HT1080 (cell line): ENCODE measurements at places on chromosomes 4 and X. TPM values are rescaled to one million over a fixed set of nuclear protein-coding genes. Genes with fewer than 3 reads are reported as not detected.

Gene MAGED4
- 1.3 and 2.8 TPM in 2 replicates for total RNA-seq

Gene CT45A2
- 14.2 and 28.2 TPM in 2 replicates for total RNA-seq

Gene NWD2
- total RNA-seq, result not detected in 2 replicates

Gene MSANTD1
- not detected in 2 replicates for total RNA-seq

Gene MAGEA1
- total RNA-seq, result 14.1 and 15.2 TPM in 2 replicates

Gene OCRL
- 12.7 and 14.2 TPM in 2 replicates for total RNA-seq

Gene DRP2
- total RNA-seq, result 7.2 TPM in 2 replicates

Gene LAGE3
- total RNA-seq, result 37.4 and 40.2 TPM in 2 replicates

Gene UBA6
- 40.0 and 60.6 TPM in 2 replicates for total RNA-seq

Gene CXorf49
- total RNA-seq, result not detected in 2 replicates

Gene MCUB
- 50.1 and 92.6 TPM in 2 replicates for total RNA-seq

Gene WDFY3
- total RNA-seq, result 14.2 and 24.3 TPM in 2 replicates

Gene HSD17B11
- total RNA-seq, result 10.9 and 13.6 TPM in 2 replicates
